ENCODE measurements at places on chromosomes 7 and 10.

DNA sequence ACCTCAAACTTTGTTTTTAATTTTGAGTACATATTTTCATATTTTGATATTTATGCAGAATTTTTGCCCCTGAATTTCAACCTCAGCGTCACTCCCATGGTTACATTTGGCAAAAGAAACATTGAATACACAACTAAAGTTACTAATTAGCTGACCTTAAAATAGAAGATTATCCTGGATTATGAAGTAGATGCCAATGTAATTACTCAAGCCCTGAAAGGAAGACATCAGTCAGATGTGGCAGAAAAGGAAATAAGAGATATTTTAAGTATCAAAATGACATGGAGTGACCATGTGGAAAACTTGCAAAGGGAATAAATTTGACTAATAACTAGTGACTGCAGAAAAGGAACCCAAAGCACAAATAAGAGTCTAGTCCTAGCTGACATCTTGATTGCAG is 701.3 kb upstream of the KCND2 start:
- no peak for DNase-seq

- DNase-seq, result no peak
Observed at GRCh38 chr7:134121632-134122139, 5.5 kb upstream of the LRGUK start.

- DNase-seq, result no peak
Observed at GRCh38 chr7:94392393-94392786, 2.3 kb upstream of the COL1A2 start.

DNA sequence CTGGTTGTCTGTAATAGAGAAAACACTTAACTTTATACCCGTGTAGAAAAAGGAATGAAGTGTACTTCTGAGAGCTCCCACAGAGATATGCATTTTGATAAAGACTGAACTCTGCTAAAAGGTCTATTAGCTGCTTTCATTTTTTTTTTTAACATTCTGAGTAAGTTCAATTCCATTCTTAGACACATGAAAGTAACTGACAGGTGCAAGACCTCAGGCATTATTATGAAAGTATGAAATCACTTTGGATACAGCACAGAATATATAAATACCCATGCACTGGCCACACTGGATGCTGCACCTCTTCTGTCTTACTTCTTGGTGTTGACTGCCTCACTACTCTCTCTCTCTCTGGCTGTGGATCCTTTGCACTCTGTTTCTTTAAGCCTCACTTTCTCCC is 46.2 kb downstream of the VWDE start:
- DNase-seq, result no peak

GRCh38 chr7:74013539-74014272 is 14.3 kb upstream of the ELN start:
- no peak for DNase-seq

DNA sequence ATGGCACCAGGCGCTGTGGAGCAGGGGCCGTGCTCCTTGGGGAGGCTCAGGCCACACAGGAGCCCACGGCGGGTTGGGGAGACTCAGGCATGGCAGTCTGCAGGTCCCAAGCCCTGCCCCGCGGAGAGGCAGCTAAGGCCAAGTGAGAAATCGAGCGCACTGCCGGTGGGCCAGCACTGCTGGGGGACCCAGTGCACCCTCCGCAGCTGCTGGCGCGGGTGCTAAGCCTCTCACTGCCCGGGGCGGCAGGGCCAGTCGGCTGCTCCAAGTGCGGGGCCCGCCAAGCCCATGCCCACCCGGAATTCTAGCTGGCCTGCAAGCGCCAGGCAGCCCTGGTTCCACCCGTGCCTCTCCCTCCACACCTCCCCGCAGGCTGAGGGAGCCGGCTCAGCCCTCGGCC is 57.1 kb downstream of the COL28A1 start:
- no peak for DNase-seq

DNA sequence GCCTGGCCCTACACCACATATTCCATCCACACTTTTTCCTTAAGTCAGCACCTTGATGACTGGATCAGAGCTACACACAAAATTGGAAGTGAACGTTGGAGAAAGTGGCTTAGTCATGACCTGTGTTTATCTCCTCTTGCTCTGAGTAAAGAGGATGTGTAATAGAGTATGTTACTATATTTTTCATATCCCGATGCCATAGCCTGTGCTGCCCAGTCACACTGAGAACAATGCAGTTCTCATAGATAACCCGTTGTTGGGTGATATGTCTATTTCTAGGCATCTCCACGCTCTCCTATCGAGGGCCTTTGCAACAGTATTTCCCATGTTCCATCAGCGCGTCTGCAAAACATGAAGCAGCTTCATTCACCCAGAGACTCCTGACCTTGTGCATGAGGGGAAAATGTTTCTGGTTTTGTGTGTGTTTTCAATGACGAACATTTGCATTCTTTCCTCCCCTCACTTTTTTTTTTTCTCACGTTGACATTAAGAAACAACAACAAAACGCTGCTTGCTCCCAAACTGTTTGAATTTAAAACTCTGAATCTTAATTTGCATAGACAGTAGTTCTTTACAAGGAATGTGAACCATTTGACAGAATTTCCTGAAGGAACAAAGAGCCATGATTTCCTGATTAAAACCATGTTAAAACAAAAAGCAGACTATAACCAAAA is 43.4 kb downstream of the GRK5 start:
- no peak for DNase-seq

GRCh38 chr7:128351296-128352152 is 7.8 kb upstream of the RBM28 start:
- DNase-seq, result no peak

DNA sequence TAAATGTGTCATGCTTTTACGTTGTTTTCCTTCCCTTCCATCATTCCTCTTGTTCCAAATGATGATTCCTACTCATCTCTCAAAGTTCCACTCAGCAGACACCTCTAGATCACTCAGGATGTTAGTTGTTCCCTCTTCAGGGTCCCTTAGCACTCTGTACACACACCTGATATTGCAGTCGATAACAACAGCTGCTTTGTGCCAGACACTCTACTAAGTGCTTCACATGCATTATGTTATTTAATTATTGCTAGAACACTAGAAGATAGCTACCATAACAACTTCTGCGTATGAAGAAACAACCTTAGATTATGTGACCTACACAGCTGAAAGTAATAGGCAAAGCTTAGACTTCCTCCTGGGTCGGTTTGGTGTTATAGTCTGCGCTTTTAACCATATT is 29.6 kb downstream of the PCBD1 start:
- DNase-seq, result no peak

GRCh38 chr7:39219869-39220268 is 242.2 kb downstream of the POU6F2 start:
- no peak for DNase-seq

DNA sequence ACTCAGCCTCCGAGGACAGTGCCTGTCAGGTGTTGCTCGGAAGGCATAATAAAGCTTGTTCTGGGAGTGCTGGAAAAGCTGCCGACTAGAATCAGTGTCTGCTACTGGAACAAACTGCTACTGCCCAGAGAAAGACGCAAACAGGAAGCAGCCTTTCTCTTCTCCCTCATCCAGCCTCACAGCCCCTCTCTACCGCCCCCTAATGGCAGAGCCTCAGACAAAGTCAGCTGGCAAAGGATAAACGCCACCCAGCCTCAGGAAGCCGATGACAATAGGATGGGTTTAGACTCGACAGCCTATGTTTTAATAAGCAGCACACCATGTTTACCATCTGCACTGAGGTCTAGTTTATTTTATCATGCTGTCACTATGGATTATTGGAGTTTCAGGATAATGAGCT is 169.5 kb upstream of the LYZL1 start:
- peak; percentile 77 for DNase-seq

- no peak for DNase-seq
Observed at GRCh38 chr7:133064082-133064820, 17.6 kb downstream of the CHCHD3 start.

DNA sequence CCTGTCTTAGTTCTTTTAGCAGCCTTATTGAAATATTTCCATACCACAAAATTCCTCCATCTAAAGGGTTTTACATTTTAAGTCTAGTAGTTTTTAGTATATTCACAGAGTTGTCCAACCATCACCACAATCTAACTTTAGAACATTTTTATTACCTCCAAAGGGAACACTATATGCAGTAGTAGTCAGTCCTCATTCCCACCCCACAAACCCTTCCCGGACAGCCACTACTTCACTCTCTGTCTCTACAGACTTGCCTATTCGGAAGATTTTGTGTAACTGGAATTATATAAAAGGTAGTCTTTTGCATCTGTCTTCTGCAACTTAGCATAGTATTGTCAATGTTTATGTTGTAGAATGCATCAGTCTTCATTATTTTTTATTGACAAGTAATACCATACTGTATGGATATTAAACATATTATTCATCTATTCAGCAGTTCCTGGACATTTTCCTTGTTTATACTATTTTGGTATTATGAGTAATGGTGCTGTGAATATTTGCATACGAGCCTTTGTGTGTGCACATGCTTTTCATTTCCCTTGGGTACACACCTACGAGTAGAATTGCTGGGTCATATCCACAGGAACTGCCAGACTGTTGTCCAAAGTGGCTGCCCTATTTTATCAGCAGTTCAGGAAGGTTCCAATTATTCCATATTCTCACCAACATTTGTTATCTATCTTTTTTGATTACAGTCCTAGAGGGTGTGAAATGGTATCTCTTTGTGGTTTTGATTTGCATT is 60.9 kb upstream of the LANCL2 start:
- no peak for DNase-seq

DNA sequence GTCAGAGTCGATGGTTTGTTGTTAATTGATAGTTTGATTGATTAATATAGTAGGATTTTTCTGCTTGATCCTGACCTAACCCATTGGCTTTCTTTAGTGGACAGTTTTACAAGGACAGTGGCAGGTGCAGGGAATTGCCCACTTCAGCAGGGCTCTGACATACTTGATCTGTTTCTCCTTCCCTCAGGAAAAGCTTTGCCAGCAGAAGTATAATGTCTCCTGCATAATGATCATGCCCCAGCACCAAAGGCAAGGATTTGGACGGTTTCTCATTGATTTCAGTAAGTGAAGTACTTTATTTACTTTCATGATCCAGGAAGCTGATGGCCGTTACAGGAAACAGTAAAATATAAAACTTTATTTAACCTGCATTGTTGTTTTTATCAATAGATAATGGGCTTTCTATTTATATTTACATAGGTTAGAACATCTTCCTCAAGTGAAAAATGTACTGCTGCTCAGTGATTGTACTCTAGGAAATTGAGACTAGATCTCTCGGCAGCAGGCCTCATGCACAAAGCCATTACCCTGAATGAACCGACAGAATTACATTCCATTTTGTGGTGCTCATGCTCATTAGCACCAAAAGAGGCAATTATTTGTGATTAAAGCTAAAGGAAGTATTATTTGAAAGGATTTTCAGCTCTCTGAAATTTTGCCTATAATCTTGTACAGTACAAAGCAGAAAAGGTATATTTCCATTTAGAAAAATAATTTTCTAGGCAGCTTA is 122.5 kb upstream of the SAMD8 start:
- no peak for DNase-seq

GRCh38 chr10:98577168-98577567 is 130.4 kb upstream of the HPS1 start:
- DNase-seq, result no peak

DNA sequence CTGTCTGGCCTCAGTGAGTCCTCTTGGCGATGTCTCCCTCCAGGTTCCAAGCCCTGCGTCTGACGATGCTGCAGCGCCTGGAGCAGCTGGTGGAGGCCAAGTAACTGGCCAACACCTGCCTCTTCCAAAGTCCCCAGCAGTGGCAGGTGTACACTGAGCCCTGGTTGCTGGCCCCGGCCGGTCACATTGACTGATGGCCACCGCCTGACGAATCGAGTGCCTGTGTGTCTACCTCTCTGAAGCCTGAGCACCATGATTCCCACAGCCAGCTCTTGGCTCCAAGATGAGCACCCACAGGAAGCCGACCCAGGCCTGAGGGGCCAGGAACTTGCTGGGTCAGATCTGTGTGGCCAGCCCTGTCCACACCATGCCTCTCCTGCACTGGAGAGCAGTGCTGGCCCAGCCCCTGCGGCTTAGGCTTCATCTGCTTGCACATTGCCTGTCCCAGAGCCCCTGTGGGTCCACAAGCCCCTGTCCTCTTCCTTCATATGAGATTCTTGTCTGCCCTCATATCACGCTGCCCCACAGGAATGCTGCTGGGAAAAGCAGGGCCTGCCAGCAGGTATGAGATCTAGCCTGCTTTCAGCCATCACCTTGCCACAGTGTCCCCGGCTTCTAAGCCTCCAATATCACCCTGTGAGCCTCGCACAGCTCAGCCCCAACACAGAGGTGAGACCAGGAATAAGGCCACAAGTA is 7.3 kb upstream of the ZNF22 start:
- no peak for DNase-seq

GRCh38 chr10:130547368-130547767 is 411.2 kb downstream of the GLRX3 start:
- no peak for DNase-seq

- DNase-seq, result no peak
Observed at GRCh38 chr7:68249611-68250010, 1253.0 kb downstream of the TYW1 start.

GRCh38 chr10:101353692-101354327 is at the start of gene BTRC:
Gene BTRC, plus strand, starts transcription at chr10:101354165. Its CDS starts 16 bp downstream, at chr10:101354181.
- peak; percentile 95 for DNase-seq

DNA sequence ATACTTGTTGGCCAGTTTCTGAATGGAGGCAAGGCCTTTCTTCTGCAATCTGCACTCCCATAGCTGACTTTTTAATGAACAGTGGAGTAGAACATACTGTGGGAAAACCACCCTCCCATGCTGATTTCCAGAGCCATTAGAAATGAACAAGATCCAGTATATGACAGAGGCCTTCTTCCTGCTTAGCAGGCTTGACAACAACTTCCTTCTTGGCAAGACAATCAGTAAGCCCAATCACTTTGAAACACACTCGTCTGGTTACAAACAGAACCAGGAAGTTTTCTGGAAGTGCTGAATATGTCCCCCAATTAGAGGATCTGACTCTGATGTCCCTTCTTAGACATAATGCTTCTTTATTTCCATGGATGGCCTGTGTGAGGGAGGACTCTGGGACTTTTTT is 103.4 kb downstream of the SAMD9 start:
- DNase-seq, result no peak

- no peak for DNase-seq
Observed at GRCh38 chr10:124239134-124239533, 145.7 kb upstream of the CHST15 start.

DNA sequence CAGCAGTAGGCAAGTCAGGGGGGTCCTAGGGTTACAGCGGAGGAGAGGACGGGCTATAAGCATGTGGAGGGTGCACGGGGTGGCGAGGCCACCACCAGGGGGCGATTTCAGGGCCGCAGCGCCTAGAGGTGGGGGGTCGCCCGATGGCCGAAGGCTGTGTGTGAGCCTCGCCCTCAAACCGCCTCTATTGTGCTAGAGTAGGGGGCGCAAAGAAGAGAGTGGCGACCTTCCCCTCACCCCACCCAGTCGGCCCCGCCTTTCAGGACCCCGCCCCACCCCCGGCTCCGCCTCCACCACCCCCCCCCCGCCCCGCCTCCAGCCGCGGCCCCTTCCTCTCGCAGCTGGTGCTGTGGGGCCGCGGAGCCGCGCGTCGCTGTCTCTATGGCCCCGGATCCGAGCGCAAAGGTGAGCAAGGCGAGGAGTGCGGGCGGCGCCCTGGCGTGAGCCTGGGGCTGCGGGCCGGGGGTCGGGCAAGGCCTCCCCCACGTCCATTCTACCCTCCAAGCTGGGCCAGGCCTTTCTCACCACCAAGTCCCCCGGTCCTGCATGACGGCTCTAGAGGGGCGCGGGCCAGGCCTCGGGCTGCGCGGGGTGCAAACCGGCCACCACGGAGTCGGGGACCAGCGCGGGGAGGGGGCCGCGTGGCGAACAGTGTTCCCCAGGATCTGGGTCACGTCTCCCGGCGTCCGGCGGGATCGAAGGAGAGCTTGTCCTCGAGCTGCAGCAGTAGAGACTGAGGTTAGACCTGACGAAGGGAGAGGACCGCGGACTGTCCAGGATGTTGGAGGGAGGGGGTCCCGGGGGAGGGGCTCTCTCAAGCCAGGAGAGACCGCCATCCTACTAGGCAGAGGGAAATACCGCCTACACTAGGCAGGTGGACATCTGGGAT is at the start of gene SEMA4G:
SEMA4G (plus strand) TSS at position 318 of the 889 bp plus-strand sequence. CDS start 3,409 bp downstream, outside the sequence.
- peak; percentile 42 for DNase-seq
